Osteocyte (in vitro differentiated cells): ENCODE measurements at places on chromosomes 2 and 18.

- no peak for DNase-seq
Observed at GRCh38 chr2:231597014-231597611, 4.4 kb downstream of the TEX44 start.

DNA sequence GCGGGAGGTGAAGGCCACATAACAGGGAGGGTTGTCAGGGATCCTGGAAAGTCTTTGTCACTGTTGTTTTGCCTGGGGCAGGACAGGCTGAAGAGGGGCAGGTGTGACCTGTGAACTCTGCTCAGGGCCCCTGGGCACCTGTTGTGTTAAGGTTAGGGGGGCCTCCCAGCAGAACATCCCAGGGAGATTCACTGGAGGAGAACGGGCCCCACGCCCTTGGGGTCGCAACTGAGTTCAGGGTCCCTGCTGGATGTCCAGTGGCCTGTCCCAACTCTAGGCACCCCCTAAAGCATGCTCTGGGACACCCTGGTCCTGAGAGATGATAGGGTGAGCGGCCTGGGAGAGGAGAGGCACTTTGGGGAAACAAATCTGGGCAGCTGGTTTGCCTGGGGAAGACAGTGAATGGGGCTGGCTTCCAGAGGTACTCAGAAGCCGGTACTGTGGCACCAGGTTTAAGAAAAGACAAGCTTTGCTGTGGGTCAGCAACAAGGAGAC, 22.9 kb downstream of the GPR35 start:
- peak; percentile 59 for DNase-seq

- DNase-seq, result no peak
Observed at GRCh38 chr2:144508172-144508851, 11.6 kb downstream of the ZEB2 start.

GRCh38 chr2:24342110-24342910, 18.0 kb downstream of the ITSN2 start:
- no peak for DNase-seq

GRCh38 chr2:176763851-176764404, 448.7 kb upstream of the HNRNPA3 start:
- no peak for DNase-seq

GRCh38 chr2:167264380-167264779, 376.1 kb downstream of the XIRP2 start:
- no peak for DNase-seq

GRCh38 chr18:79805211-79805887, 7.6 kb downstream of the KCNG2 start:
- no peak for DNase-seq
